ENCODE measurements at places on chromosomes 16 and 17. TPM values are rescaled to one million over a fixed set of nuclear protein-coding genes. Genes with fewer than 3 reads are reported as not detected.

The TBC1D3 gene
- total RNA-seq, result not detected

The MT1H gene
- total RNA-seq, result 43.8 TPM

The CDH3 gene
- 3.6 TPM for total RNA-seq

The ODAD4 gene
- total RNA-seq, result 0.15 TPM

DNA sequence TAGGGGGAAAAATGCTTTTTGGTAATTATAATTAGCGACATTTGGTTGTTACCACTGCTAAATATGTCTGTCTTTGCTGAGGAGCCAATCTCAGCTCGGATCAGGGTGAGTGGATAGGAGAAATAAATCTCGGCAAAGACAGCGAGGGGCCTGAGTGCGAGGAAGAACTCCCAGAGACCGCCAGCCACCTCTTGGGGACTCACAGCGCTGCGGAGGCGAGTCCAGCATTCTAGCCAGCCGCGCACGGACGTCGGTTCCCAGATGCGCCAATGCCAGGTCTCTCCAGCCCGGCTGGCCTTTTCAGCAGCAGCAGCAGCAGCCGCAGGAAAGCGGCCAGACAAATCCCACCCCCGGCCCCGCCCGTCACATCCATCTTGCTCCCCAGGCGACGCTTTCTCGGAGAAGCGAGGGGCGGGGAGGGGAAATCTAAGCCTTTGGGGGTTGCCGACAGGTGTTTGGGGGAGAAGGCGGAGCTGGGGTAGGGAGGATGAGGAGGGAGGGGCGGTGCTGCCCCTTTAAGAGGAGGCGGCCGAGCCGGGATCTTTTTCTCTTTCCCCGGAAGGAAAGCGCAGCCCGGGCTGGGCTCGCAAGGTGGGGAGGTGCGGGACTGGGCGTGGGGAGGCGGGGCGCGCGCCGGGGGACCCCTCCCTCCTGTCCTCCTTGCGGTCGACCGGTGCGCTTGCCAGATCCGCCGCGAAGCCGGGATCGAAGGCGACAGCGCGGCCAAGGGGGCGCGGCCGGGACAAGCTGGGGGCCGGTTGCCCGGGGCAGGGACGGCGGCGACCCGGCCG lies at the start of gene ITGA3:
TSS of gene ITGA3 (plus strand) at position 685 of the 791 bp plus-strand sequence. CDS start 330 bp downstream, outside the sequence.
- H3K36me3 ChIP-seq, result no peaks in the 10 kb centered on the region
- H3K4me3 ChIP-seq, result peak within 1 kb of the TSS; percentile 72
- no peaks in the 10 kb centered on the region for H3K27me3 ChIP-seq
- DNase-seq, result peak; percentile 88
- peak within 1 kb of the TSS; percentile 94 for H3K27ac ChIP-seq
- peaks cover 20% of the 10 kb centered on the region for H3K4me1 ChIP-seq

DNA sequence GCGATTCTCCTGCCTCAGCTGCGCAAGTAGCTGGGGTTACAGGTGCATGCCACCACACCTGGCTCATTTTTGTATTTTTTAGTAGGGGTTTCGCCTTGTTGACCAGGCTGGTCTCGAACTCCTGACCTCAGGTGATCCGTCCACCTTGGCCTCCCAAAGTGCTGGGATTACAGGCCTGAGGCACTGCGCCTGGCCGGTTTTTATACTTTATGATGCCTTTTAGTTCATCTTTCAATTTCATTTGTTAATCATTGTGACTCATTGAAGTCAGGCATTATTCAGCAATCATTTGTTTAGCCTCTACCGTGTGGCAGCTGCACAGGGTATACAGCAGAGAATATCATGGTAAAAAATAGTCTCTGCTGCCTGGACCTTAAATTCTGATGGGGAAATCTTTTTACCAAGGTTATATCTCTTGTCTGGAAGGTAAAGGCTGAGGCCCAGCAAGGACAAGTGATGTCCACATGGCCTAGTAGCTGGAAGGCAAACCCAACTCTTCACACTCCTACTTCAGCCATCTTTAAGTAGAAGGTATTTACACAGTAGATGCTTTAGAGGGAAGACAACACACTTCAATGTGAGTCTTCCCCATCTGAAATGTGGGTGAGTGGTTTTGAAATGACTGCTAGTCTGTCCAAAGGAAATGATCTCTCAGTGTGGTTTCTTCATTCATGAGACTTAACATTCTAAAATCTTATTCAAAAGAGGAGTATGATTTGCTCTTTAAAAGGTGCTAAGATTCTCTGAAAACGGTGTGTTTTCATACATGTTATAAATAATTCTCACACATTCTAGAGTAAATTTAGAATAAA lies 2.4 kb downstream of the PRPSAP2 start:
- no peaks in the 10 kb centered on the region for H3K4me1 ChIP-seq
- no peaks in the 10 kb centered on the region for H3K36me3 ChIP-seq
- peak; percentile 9 for DNase-seq
- H3K4me3 ChIP-seq, result no peak overlapping the region
- no peak overlapping the region for H3K27ac ChIP-seq

DNA sequence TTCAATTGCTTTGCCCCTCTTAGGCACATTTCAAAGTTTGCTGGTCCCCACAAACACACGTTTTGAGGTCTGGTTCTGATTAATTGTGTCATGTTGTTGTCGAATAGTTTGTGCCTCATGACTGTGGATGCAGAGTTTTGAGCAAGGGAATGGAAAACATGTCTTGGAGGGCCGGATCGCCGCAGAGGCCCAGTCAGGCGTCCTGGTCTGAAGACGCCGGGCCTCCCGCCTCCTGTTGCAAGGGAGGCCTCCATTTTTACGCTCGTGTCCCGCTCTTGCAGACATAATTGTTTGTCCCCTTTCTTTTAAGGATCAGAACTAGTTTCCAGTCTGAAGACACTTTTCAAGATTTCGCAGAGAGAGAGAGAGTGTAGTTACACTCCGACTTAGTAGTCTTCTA lies 3.2 kb downstream of the NTN1 start:
- no peak overlapping the region for H3K27ac ChIP-seq
- H3K4me3 ChIP-seq, result no peak overlapping the region
- no peaks in the 10 kb centered on the region for H3K36me3 ChIP-seq
- no peak for DNase-seq

DNA sequence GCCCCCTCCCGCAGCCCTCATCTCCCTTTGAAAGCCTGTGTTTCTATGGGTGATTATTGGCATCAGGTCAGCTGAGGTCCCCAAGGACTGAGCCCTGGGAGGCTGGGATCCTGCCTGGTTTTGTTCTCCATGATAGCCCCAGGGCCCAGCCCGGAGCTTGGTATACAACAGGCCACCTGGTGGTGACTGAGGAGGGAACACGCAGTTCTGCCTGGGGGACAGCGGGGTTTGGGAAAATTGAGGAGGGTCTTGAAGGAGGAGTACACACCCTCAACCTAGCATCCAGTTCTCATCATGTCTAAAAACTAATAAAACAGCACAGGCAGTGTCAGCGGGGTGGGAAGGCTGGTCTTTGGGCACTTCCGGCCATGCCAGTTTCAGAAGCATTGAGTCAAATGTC lies 335.1 kb downstream of the CPPED1 start:
- DNase-seq, result no peak
- H3K27me3 ChIP-seq, result no peaks in the 10 kb centered on the region
- no peak overlapping the region for H3K4me3 ChIP-seq
- no peaks in the 10 kb centered on the region for H3K36me3 ChIP-seq
- H3K27ac ChIP-seq, result no peak overlapping the region
- H3K4me1 ChIP-seq, result no peaks in the 10 kb centered on the region

- no peaks in the 10 kb centered on the region for H3K36me3 ChIP-seq
- no peak overlapping the region for H3K27ac ChIP-seq
- H3K4me3 ChIP-seq, result no peak overlapping the region
- no peaks in the 10 kb centered on the region for H3K27me3 ChIP-seq
- no peak for DNase-seq
Observed at GRCh38 chr16:46583036-46583435, 38.1 kb downstream of the SHCBP1 start.

DNA sequence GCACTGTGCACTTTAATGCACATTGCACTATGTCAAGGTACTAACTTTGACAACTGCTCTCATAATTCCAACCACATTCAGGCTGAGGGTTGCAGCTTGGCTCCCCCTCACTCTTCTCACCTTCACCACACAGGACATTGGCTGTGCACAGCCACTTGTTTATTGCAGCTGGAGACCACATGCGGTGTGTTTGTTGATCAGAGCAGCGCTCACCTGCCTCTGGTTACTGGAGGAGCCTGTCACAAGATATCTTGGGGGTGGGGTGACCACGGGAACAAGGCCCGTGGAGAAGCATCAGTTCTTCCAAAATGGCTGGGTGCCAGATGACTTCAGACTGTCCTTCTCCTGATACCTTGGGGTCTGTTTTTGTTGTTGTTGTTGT lies 10.6 kb upstream of the CCL5 start:
- DNase-seq, result peak; percentile 34
- no peak overlapping the region for H3K27ac ChIP-seq
- no peaks in the 10 kb centered on the region for H3K27me3 ChIP-seq
- H3K36me3 ChIP-seq, result no peaks in the 10 kb centered on the region

- H3K27me3 ChIP-seq, result peaks cover 19% of the 10 kb centered on the region
- H3K27ac ChIP-seq, result no peak overlapping the region
- DNase-seq, result no peak
- H3K4me3 ChIP-seq, result no peak overlapping the region
- H3K36me3 ChIP-seq, result no peaks in the 10 kb centered on the region
- no peaks in the 10 kb centered on the region for H3K4me1 ChIP-seq
Observed at GRCh38 chr17:8628172-8628571, 2.4 kb downstream of the MYH10 start.

DNA sequence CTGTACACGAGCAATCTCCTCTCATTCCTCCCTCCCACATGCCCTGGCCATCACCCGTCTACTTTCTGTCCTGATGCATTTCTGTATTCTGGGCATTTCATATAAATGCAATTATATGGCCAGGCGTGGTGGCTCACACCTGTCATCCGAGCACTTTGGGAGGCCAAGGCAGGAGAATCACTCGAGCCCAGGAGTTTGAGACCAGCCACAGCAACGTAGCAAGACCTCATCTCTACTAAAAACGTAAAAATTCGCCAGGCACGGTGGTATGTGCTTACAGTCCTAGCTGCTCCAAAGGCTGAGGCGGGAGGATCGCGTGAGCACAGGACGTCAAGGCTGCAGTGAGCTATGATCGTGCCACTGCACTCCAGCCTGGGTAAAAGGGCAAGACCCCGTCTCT lies 4.8 kb downstream of the MEAK7 start:
- H3K4me3 ChIP-seq, result no peak overlapping the region
- H3K27me3 ChIP-seq, result no peaks in the 10 kb centered on the region
- no peaks in the 10 kb centered on the region for H3K36me3 ChIP-seq
- no peaks in the 10 kb centered on the region for H3K4me1 ChIP-seq
- no peak overlapping the region for H3K27ac ChIP-seq

- DNase-seq, result peak; percentile 84
- H3K36me3 ChIP-seq, result no peaks in the 10 kb centered on the region
- peak overlapping the region; percentile 11 for H3K27ac ChIP-seq
- peak overlapping the region; percentile 26 for H3K4me3 ChIP-seq
Observed at GRCh38 chr16:83926726-83927397, 26.2 kb upstream of the OSGIN1 start.

- no peaks in the 10 kb centered on the region for H3K36me3 ChIP-seq
- H3K4me1 ChIP-seq, result no peaks in the 10 kb centered on the region
- no peaks in the 10 kb centered on the region for H3K27me3 ChIP-seq
- H3K27ac ChIP-seq, result no peak overlapping the region
Observed at GRCh38 chr17:35404360-35404759, 27.9 kb downstream of the SLFN12 start.

- H3K4me3 ChIP-seq, result no peak within 1 kb of the TSS
- H3K27me3 ChIP-seq, result no peaks in the 10 kb centered on the region
- H3K4me1 ChIP-seq, result no peaks in the 10 kb centered on the region
- H3K36me3 ChIP-seq, result no peaks in the 10 kb centered on the region
Observed at GRCh38 chr16:1443980-1444729, at the start of gene CCDC154. CCDC154 (minus strand) TSS chr16:1444556; CDS start chr16:1444322, 234 bp downstream.

DNA sequence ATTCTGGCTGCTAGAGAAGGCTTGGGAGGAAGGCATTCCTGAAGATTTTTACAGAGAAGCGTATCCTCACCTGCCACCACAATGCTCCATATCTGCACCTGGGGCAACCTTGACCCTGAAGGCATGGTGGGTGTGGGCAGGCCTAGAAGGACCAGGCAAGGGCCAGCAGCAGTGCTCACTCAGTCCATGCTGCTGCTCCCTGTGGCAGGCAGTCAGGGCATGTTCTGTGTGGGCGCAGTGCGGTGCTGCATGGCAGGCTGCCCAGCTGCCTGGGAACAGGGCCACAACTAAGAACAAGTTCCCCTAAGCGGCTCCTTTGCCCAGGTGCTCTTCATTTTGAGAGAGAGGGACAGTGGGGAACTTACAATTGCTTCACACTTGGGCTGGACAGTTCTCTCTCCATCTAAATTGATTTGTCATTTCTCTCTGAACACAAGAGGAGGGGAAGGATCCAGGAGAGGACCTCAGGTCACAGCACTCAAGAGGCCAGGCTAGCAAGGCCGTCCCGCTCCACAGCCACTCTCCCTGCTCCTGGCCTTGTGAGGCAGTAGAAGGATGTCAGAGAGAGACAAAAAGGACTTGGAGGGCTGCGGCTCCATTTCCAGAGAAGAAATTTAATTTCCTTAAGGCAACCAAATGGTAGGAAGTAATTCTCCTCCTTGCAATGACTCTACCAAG lies 158.8 kb downstream of the AATF start:
- no peaks in the 10 kb centered on the region for H3K36me3 ChIP-seq
- H3K27me3 ChIP-seq, result no peaks in the 10 kb centered on the region
- H3K4me1 ChIP-seq, result no peaks in the 10 kb centered on the region
- no peak for DNase-seq

DNA sequence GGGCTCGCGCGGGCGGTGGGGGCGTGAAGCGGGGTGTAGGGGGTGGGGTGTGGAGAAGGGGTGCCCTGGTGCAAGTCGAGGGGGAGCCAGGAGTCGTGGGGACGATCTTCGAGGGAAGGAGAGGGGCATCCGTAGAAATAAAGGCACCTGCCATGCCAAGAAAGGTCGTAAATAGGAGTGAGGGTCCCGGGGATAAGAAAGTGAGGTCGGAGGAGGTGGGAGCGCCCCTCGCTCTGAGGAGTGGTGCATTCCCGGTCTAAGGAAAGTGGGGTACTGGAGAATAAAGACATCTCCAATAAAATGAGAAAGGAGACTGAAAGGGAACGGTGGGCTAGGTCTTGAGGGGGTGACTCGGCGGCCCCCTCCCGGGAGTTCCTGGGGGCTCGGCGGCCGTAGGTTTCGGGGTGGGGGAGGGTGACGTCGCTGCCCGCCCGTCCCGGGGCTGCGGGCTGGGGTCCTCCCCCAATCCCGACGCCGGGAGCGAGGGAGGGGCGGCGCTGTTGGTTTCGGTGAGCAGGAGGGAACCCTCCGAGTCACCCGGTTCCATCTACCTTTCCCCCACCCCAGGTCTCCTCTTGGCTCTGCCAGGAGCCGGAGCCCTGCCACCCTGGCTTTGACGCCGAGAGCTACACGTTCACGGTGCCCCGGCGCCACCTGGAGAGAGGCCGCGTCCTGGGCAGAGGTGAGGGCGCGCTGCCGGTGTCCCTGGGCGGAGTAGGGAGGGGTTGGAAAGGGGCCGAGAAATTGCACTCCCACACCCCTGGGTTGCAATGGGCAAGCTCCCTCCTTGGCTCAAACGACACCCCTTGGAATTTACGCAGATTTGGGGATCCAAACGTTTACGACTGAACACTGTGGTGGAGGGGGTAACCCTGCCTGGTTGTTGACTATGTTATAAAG lies 888 bp downstream of the CDH1 start:
- H3K4me1 ChIP-seq, result no peaks in the 10 kb centered on the region
- peaks cover 9% of the 10 kb centered on the region for H3K27me3 ChIP-seq
- peak overlapping the region; percentile 82 for H3K27ac ChIP-seq
- H3K4me3 ChIP-seq, result peak overlapping the region; percentile 62
- no peaks in the 10 kb centered on the region for H3K36me3 ChIP-seq

GRCh38 chr17:4436846-4437245 lies 3.1 kb downstream of the SPNS3 start:
- no peak overlapping the region for H3K27ac ChIP-seq
- DNase-seq, result no peak
- no peak overlapping the region for H3K4me3 ChIP-seq
- H3K36me3 ChIP-seq, result no peaks in the 10 kb centered on the region
- no peaks in the 10 kb centered on the region for H3K4me1 ChIP-seq
- H3K27me3 ChIP-seq, result no peaks in the 10 kb centered on the region

Data from colonic mucosa (tissue), 4 donors.